ENCODE measurements at places on chromosomes 3 and 15. TPM values are rescaled to one million over a fixed set of nuclear protein-coding genes. Genes with fewer than 3 reads are reported as not detected.

PLCH1 gene
- total RNA-seq = 1.1 TPM

NR2E3 gene
- total RNA-seq = not detected

LRRC3B gene
- total RNA-seq = not detected

ARGFX gene
- total RNA-seq = not detected

IL20RB gene
- 1.7 TPM for total RNA-seq

DNA sequence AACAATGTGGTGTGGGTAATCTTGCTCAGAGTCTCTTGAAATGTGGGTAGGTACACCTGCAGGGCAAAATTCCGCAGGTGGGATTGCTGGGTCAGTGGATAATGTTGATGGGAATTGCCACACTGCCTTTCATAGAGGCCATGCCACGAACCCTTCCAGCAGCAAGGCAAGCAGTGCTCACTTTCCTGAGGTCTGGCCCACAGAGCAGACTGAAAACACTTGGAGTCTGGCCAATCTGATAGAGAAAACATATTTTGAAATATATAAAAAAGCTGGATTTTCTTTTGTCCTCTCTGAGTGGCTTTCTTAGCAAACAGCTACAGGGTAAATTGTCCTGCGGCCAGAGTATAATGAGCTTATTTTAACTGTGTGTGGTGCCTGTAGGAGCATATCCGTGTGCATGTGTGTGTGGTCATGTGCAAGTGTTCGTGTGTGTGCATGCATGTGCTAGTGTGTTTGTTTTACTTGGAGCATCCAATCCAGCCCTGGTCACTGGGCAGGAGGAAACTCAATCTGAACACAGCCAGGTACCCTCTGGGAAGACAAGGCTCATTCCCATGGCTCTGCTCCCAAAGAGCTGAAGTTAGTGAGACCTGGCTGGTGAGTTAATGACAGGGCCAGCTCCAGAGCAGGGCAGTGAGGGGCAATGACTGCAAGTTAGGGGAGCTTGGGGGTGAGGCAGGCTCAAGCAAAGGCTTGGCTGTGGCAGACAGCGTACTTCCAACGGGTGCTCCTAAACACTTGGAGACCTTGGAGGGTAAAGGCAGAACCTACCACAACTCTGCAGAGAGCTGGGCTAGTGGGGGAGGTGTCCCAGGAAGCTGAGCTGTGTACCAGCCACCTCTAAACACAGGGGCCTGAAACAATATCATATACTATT lies 91.3 kb downstream of the PLXNA1 start:
- no peak overlapping the region for H3K4me3 ChIP-seq
- DNase-seq = no peak
- no peak overlapping the region for H3K27ac ChIP-seq
- H3K4me1 ChIP-seq = peaks cover 6% of the 10 kb centered on the region
- H3K27me3 ChIP-seq = peaks cover 6% of the 10 kb centered on the region

DNA sequence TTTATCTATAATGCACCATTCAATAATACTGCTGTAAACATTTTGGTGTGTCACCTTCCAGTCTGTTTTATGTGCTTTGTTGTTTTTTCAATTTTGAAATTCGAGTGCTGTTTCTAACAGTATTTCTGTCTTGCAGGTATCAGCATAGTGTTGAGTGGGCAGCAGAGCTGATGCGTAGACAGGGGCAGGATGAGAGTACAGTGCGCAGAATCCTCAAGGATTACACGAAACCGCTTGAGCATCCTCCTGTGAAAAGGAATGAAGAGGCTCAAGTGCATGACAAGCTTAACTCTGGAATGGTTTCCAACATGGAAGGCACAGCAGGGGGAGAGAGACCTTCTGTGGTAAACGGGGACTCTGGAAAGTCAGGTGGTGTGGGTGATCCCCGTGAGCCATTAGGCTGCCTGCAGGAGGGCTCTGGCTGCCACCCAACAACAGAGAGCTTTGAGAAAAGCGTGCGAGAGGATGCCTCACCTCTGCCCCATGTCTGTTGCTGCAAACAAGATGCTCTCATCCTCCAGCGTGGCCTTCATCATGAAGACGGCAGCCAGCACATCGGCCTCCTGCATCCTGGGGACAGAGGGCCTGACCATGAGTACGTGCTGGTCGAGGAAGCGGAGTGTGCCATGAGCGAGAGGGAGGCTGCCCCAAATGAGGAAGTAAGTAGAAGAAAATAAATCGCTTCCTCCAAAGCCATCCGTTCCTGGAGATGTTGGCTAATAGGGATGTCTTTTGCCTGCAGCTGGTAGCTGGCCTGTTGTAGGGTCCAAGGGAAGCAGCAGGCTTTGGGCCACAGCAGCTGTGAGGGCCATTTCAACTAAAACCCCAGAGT lies 19.1 kb downstream of the TSEN2 start:
- H3K27me3 ChIP-seq = no peaks in the 10 kb centered on the region
- H3K4me1 ChIP-seq = no peaks in the 10 kb centered on the region
- no peak for DNase-seq
- H3K27ac ChIP-seq = no peak overlapping the region

DNA sequence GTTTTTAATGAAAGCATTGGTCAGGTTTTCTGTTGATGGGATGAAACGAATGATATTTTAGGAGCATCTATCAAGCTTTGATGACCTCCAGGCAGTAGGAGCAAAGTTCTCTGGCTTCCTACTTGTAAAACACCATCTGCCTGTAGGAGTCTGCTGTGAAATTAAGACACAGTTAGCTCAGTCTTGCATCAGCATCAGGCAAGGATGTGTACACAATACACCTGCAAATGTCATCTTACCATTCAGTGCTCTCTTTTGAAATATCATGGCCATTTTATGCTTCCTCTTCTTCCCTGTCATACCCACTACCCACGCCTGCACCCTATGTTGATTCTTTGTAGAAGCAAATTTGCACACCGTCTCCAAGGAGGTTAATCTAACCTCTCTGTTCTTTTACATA lies 38.2 kb downstream of the B3GALNT1 start:
- DNase-seq = no peak
- H3K27ac ChIP-seq = no peak overlapping the region

DNA sequence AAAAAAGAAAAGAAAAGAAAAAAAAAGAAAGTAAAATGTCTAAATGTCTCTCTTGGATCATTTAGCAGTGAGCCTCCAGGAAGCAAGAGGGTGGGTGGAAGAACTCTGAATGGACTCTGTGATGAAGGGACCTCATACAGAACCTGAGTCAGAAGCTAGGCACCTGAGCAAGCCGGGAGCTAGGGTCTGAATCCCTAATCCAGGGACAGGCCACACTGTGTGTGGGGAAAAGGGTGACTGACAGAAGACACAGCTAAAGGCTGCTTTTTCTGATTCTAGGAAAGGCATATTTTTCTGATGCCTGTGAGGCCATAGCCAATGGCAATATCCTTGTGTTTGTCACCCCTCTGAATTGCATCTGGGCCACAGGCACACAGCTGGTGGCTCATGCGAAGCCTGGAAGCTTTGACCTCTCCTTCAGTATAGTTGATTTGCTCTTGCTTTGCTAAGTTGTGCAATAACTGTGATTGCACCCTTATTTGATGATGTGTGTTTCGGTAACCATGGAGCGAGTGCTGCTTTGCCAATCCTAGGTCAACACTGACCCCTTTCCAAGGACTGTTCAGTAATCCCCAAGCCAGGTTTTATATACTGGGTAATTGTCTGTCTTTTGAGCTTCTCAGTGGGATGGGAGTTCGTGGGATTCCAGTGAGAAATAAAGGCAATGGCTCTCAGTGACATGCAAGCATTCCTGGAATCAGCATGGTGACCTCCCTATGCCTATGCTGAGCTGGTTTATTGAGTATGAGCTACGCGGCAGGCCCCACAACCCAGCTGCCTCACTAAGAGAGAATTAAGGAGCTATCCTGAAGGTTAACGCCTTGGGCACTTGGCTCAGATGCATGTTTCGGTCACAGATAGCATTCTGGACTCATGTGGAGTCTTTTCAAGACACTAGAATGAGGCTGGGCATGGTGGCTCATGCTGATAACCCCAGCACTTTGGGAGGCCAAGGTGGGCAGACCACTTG lies 49.0 kb upstream of the OSBPL11 start:
- H3K36me3 ChIP-seq = no peaks in the 10 kb centered on the region
- no peaks in the 10 kb centered on the region for H3K4me1 ChIP-seq
- DNase-seq = no peak
- no peaks in the 10 kb centered on the region for H3K27me3 ChIP-seq
- no peak overlapping the region for H3K27ac ChIP-seq

DNA sequence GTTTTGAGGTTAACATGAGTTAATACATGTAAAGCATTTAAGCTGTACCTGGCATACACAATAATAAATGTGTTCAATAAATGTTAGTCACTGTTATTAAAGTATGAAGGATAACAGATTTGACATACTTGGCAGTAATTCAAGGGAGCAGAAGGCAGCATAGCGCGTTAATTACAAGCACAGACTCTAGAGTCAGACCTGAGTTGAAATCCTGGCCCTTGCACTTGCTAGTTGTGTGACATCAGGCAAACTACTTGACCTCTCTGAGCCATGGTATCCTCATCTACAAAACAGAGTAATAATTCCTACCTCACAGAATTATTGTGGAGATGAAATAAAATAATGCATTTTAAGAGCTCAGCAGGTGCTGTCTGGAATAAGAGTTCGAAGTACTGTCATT lies 5.4 kb downstream of the IFT122 start:
- DNase-seq = no peak
- no peak overlapping the region for H3K4me3 ChIP-seq
- H3K27ac ChIP-seq = no peak overlapping the region
- no peaks in the 10 kb centered on the region for H3K36me3 ChIP-seq
- no peaks in the 10 kb centered on the region for H3K27me3 ChIP-seq

- H3K4me3 ChIP-seq = no peak overlapping the region
- no peak overlapping the region for H3K27ac ChIP-seq
- H3K4me1 ChIP-seq = peaks cover 13% of the 10 kb centered on the region
- no peak for DNase-seq
Measured at GRCh38 chr3:196962108-196962929, 6.3 kb downstream of the PIGZ start.

DNA sequence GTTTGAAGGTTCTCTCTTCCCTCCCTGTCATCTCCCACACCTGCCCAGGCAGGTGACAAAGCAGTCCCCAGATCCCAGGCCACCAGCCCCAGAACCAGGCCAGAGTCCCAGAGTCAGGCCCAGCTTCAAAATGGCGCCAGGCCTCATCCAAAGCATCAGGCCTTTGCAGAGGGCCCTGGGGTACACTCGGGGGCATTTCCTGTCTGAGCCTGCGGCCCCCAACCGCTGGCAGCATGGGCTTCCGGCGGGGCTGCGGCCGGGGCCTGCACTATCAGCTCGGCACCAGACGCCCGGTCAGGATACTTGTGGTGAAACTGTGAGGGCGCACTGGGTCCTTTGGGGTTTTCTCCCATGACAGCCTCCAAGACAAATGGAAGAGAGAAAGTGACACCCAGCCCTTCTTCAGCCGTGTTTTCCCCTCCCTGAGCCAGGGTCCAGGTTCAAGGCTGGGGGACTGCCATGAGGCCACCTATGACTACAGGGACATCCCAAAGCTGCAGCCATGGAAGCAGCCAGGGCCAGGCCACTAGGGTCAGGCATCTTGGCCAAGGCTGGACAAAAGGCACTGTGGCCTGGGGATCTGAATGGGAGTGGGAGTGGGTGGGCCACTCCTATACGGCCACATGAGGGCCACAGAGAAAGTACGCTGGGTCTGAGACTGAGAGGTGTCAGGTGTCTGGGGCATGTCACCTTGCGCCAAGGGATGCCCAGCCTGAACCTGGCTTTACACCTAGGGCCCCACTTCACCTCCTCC lies 33.9 kb downstream of the RPN1 start:
- peaks cover 41% of the 10 kb centered on the region for H3K4me1 ChIP-seq
- no peaks in the 10 kb centered on the region for H3K27me3 ChIP-seq
- no peak for DNase-seq
- peak overlapping the region; percentile 45 for H3K27ac ChIP-seq
- peaks cover 26% of the 10 kb centered on the region for H3K36me3 ChIP-seq
- peak overlapping the region; percentile 92 for H3K4me3 ChIP-seq

DNA sequence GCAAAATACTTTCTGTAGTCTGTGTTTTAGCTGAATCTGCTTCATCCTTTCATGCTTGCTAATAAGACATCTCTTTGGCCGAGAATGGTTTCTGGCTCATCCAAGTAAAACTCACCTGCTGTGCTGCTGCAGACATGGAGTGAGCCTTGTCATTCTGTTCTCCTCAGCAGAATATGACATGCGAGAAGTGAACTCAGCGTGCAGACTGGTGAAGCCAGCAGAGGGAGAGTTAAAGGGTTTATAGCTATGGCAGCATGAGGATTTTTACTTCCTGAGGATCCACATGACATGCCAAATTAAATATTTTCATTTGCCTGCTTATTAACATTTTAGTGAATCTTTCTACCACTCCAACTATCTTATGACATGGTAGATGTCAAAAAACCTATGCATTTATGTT lies 658.4 kb upstream of the NECTIN3 start:
- H3K4me1 ChIP-seq = no peaks in the 10 kb centered on the region
- H3K27me3 ChIP-seq = peaks cover 7% of the 10 kb centered on the region
- DNase-seq = no peak
- no peak overlapping the region for H3K4me3 ChIP-seq

DNA sequence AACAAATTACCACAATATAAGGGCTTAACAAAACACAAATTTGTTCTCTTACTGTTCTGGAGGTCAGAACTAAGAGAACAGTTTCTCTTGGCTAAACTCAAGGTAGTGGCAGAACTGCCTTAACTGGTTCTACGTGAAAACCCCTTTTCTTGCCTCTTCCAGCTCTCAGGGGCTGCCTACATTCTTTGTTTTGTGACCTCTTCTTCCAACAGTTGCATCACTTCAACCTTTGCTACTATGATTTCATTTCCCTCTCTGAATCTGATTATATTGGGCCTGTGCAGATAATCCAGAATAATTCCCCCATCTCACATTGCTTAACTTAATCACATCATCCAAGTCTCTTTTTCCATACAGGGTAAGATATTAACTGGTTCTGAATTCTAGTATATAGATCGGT lies 624.6 kb downstream of the ZPLD1 start:
- H3K27ac ChIP-seq = no peak overlapping the region
- H3K4me3 ChIP-seq = no peak overlapping the region
- peaks cover 5% of the 10 kb centered on the region for H3K27me3 ChIP-seq
- H3K36me3 ChIP-seq = no peaks in the 10 kb centered on the region
- DNase-seq = no peak
- H3K4me1 ChIP-seq = no peaks in the 10 kb centered on the region

- no peak overlapping the region for H3K4me3 ChIP-seq
- peaks cover 3% of the 10 kb centered on the region for H3K36me3 ChIP-seq
- no peak overlapping the region for H3K27ac ChIP-seq
- DNase-seq = no peak
Measured at GRCh38 chr3:9679476-9680080, 24.1 kb upstream of the CPNE9 start.

GRCh38 chr3:174533286-174533685 lies 325.8 kb upstream of the NAALADL2 start:
- DNase-seq = no peak
- no peaks in the 10 kb centered on the region for H3K36me3 ChIP-seq
- no peak overlapping the region for H3K27ac ChIP-seq

DNA sequence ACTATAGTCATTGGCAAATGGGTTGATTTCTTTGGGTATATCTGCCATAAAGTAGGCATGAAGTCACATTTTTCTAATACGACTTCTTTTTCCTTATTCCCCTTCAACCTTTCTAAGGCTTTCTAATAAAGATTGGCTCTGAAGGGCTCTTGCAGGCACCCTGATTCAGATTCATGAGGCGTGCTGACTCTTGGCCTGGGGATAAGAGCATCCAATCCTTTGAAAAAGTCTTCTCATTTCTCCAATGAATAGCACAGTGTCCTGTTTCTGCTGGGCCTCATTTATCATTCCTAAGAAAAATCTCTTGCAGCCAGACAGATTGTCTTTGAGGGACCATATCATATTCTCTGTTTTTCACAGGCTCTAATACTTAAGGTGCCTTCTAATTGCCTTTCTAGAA lies 32.3 kb upstream of the BNIP2 start:
- DNase-seq = no peak
- no peaks in the 10 kb centered on the region for H3K27me3 ChIP-seq
- H3K4me3 ChIP-seq = no peak overlapping the region
- H3K4me1 ChIP-seq = no peaks in the 10 kb centered on the region

All from activated T-cell treated with anti-CD3 and anti-CD28 coated beads, Interleukin-2, amount 50 U/mL, for 72 hours (primary cell).